H7 (cell line): ENCODE measurements at places on chromosomes 7 and 10. TPM values are rescaled to one million over a fixed set of nuclear protein-coding genes. Genes with fewer than 3 reads are reported as not detected.

- DNase-seq, result no peak
Measured at GRCh38 chr7:12162415-12163113, 48.5 kb upstream of the TMEM106B start.

- peak; percentile 55 for DNase-seq
Measured at GRCh38 chr10:29585488-29585976, 49.2 kb downstream of the SVIL start.

- no peak for DNase-seq
Measured at GRCh38 chr7:145698526-145699262, 417.9 kb upstream of the CNTNAP2 start.

DNA sequence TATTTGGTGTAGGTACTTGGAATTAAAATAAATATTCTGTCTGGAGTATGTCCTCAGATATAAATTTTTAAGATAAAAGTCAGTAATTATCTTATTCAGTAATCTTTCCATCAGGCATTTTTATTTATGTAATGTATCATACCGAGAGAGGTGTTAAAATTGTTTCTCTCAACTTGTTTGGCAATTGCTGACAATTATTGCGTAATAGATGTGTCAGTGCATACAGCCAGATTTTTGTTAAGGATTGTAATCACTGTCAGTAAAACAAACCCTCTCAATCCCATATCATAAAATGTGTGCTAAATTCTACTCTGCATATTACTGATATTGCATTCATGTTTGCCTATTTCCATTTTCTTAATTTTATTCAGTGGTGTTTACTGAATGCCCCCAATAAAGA, 69.2 kb downstream of the CNTNAP2 start:
- DNase-seq, result no peak

- no peak for DNase-seq
Measured at GRCh38 chr7:17680943-17681351, 259.3 kb downstream of the SNX13 start.

- DNase-seq, result no peak
Measured at GRCh38 chr7:34011017-34011695, 105.8 kb downstream of the BMPER start.

- no peak for DNase-seq
Measured at GRCh38 chr10:71299071-71299785, 19.8 kb upstream of the SLC29A3 start.

DNA sequence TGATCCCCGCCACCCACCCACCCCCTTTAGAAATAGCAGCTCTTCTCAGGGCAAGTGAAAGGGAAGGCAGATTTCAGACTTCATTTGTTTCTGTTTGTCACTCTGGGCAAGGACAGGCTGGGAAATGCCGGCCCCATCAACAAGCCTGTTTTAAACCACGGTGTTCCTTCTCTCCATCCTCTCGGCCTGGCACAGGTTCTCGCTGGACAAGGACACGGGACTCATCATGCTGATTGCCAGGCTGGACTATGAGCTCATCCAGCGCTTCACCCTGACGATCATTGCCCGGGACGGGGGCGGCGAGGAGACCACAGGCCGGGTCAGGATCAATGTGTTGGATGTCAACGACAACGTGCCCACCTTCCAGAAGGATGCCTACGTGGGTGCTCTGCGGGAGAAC, 42.3 kb downstream of the C10orf105 start:
- no peak for DNase-seq

- DNase-seq, result peak; percentile 67
Measured at GRCh38 chr7:98241674-98242241, 10.3 kb downstream of the TECPR1 start.

GRCh38 chr7:2913760-2914387, 69.8 kb upstream of the GNA12 start:
- DNase-seq, result peak; percentile 57

- DNase-seq, result no peak
Measured at GRCh38 chr10:86333826-86334487, 32.6 kb downstream of the GRID1 start.

DNA sequence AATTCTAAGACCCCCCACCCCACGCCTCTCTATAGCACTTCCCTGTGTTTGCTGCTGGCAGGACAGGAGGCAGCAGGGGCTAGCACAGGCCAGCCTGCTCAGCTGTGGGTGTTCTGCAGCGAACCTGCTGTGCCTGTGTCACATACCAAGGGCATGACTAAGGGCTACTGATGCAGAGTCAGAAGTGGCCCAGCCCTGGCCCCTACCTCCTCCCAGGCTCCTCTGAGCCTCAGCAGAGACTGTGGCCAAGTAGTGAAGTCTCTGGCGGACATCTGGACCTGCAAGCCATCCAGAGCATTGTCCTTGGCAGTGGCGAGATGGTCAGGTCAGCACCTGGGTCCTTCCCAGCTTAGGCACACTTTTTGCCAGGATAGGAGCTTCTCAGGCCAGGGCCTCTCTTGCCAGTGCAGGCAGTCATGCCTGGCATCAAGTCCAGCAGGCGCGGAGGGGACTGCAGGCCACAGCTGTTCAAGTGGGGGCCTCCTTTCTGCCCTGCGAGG, 116.3 kb upstream of the RET start:
- no peak for DNase-seq

GRCh38 chr10:110576220-110576619, 8.7 kb downstream of the SMC3 start:
- DNase-seq, result no peak

DNA sequence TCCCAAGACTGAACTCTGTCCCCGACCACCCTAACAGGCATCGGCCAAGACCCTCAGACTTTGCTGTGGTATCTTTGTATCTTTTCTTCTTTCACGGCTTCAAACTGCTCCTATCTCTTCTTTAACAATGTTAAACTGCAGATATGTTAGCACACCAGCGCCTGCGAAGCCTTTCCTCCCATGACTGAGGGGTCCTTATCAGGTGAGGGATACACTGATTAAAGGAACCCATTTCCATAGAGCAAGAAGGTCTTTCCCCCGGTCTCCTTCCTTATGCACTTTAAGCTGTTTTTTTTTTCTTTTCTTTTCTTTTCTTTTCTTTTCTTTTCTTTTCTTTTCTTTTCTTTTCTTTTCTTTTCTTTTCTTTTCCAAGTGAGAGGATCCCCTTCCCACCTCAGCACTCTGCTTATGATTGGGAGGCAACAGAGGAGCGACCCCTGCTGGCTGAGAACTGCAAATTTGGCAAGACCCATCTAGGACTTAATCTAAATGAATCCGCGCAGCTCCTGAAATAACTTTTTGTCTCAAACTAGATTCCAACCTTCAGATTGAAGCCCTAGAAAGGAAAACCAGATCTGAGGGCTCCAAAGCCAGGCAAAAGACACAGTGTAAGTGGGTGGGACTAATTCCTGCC, 109.9 kb downstream of the ITGB8 start:
- peak; percentile 22 for DNase-seq

- DNase-seq, result no peak
Measured at GRCh38 chr10:35025916-35026315, 64.2 kb downstream of the CUL2 start.

DNA sequence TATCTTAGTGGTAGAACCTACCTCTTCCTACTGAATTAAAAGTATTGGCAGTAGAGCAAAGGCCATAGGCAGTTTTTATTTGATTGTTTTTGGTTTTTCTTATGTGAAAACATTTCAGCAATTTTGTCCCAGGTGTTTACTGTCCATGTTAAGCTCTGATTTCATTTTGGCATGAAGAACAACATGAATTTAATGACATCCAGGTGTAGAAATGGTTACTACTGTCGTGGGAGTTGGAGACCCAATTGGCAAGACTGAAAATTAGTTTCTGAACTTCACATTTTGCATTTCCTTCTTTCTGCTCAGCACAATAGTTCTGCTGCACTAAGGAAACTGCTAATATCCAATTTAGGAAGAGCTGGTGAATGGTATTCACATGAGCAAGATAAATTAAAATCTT, 38.0 kb upstream of the TMEM196 start:
- no peak for DNase-seq

- DNase-seq, result no peak
Measured at GRCh38 chr7:70097645-70098044, 499.4 kb downstream of the AUTS2 start.

DNA sequence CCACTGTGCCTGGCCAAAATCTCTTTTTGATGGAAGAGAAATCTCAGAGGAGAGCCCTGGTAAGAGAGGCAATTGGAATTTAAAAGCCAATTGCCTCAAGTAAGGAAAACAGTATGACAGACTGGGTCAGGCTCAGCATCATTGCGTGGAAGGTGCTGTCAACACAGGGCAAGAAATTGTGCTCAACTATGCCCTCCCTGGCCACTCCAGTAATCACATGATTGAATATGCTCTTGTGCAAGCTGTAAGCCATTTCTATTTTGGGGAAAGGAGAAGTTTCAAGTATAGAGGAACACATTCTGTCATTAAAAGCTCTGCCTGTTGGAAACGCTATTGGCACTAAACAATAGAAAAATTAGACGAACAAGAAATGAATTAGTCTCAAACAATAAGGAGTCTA, 1127.7 kb downstream of the REEP3 start:
- DNase-seq, result peak; percentile 17

GRCh38 chr7:93203496-93203895, 22.8 kb downstream of the HEPACAM2 start:
- DNase-seq, result no peak

DNA sequence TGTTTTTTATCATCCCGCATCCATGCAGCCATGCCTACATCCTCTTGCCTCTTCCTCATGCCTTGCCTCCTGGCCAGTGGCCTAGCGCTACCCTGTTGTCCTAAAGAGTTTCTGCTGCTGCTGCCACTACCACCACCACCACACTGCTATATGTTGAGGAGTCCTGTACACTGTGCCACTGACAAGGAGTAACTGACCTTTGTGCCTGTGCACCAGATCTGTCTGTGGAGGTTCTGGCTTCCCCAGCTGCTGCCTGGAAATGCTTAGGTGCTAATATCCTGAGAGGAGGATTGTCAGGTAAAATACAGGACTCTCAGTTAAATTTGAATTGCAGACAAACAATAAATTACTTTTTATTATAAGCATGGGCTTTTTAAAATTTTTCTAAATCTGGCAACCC, 7.0 kb upstream of the CFAP69 start:
- DNase-seq, result no peak

The STAG3 gene
- total RNA-seq, result 2.4 and 10.3 TPM in 2 replicates

The TEX47 gene
- total RNA-seq, result not detected in 2 replicates

The AP3M1 gene
- total RNA-seq, result 27.8 and 32.7 TPM in 2 replicates

The TMEM139 gene
- total RNA-seq, result 1.2 and 2.5 TPM in 2 replicates

The OR2A1 gene
- total RNA-seq, result 0.74 TPM in 1 of 2 replicates, not detected in the other

The FAM25C gene
- not detected in 2 replicates for total RNA-seq

The RSPH10B gene
- not detected in 2 replicates for total RNA-seq

The DMBT1 gene
- total RNA-seq, result 0.04 and 0.10 TPM in 2 replicates

The WEE2 gene
- 0.76 TPM in 1 of 2 replicates, not detected in the other for total RNA-seq

The SUGCT gene
- total RNA-seq, result 3.2 and 4.3 TPM in 2 replicates

The RPEL1 gene
- total RNA-seq, result not detected in 2 replicates

The CALY gene
- 2.2 TPM in 1 of 2 replicates, not detected in the other for total RNA-seq

The TCAF1 gene
- total RNA-seq, result 22.6 and 38.2 TPM in 2 replicates

The KCNIP2 gene
- 2.3 and 5.9 TPM in 2 replicates for total RNA-seq
